ENCODE measurements at places on chromosomes 3 and 15.

DNA sequence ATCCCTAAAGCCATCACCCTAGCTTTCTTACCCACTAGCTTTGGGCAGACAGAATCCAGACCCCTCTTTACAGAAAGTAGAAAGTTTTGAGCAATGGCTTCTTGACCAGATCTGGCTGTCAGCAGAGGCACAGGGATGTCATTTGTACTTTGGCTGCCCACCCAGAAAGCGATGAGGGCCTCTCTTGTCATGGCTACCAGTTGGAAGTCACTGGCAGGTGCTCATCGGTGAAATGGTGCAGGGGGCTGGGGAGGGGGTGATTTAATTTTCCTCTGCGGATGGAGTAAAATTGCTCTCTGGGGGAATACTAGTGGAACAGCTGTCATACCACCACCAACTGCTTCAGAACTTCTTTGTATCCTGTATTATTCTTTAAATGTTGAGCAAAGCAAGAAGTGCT, 393.7 kb downstream of the LSAMP start:
- DNase-seq = no peak

DNA sequence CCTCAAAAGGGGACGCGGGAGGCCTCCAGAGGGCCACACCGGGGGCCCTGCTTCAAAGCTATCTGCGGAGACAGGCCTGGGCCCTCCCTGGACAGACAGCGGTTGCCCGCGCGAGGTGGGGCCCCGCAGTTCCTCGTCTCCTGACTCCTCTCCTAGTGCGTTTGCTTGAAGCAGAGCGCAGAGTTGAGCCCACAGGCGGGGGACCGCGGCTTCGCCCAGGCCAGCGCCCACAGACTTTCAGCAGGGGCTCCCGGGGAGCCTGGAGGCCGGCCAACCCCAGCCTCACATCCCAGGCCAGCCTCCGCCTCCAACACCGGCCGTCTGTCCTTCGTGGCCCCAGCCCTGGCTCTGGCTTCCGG, 540 bp upstream of the ADAMTS7 start:
- DNase-seq = no peak

- DNase-seq = no peak
Observed at GRCh38 chr3:101814835-101815234, 34.5 kb upstream of the NFKBIZ start.

GRCh38 chr3:16433701-16434151, 79.8 kb downstream of the RFTN1 start:
- DNase-seq = no peak

- no peak for DNase-seq
Observed at GRCh38 chr3:193868590-193868989, 267.4 kb upstream of the HES1 start.

DNA sequence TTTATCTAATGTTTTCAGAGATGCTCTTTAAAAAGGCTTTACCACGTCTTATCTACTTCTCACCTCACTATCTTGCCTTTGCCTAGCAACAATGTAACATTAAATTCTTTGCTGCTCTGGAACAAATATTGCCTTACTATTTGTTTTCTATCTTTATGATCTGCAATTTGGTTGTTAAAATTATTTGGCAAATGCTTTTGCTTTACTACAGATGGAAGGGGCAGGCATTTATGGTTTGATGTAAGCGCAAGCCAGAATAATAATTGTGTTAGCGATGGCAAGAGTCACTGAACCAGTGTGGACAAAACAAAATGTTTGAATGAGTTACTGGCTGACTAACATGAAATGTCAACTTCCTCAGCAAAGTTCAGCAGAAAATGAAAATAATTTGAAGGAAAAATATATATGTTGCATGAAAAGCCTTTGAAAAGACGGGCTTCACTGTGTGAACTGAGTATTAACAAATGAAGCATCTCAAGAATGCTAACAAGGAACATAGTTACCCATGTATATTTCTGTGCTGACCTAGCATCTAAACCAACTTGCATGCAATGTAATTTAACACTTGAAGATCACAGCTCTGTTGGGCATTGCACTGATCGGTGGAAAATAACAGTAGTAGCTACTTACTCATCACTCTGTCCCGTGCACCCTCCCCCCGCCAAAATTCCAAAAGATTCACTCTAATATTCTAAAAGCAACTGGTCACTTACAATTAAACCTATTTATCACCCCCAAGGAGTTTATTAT, 454.0 kb upstream of the ARHGEF26 start:
- DNase-seq = no peak

DNA sequence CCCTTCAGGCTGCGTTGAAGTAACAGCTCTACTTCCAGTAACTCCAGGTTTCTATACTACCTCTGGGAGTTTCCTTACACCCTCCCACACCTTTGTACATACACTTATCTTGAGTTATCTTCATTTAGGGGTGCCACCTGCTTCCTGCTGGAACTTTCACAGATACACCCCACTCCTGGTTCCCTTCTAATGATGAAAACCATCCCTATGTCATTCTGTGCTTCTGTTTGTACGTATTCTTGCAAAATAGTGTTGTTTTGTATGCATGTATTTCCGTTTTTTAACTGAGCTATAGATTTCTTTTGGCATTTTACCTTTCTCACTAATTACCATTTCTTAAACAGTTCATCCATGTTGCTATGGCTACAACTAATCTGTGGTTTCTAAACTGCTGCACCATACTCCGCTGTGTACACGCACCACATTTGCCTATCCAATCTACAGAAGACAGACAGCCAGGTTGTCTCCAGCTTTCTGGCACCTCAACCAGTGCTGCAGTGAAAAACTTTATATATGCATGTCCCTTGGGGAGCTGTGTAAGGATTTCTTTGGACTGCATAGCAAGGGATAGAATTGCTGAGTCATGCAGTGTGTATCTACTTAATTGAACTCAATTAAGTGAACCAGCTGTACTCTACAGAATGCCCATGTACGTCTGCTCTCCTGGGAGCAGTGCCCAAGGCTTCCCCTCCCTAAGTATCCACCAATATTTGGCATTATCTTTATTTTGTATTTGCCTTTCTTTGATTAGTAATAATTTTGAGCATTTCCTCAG, 61.4 kb upstream of the ST8SIA2 start:
- no peak for DNase-seq

GRCh38 chr3:157237886-157238285, 77.9 kb upstream of the CCNL1 start:
- no peak for DNase-seq

- DNase-seq = no peak
Observed at GRCh38 chr3:172181932-172182586, 142.7 kb downstream of the FNDC3B start.

DNA sequence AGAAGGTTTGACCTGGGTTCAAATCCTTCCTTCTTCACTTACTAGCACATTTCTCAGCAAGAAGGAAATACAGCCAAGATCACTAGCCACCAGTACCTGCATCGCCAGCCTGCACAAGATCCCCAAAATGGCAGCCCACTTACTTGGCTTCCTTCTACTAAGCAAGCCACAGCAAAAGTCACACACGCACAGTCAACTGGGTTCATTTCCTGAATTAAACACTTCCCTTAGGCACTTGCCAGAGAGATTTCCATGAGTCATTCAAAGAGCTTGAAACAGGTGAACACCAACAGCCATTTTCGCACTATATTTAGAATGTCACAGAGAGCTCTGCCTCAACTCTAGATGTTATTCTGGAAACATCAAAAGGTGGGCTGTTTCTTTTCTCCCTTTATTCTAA, 42.6 kb downstream of the MGLL start:
- no peak for DNase-seq

- no peak for DNase-seq
Observed at GRCh38 chr15:100186960-100187359, 154.8 kb downstream of the ADAMTS17 start.

DNA sequence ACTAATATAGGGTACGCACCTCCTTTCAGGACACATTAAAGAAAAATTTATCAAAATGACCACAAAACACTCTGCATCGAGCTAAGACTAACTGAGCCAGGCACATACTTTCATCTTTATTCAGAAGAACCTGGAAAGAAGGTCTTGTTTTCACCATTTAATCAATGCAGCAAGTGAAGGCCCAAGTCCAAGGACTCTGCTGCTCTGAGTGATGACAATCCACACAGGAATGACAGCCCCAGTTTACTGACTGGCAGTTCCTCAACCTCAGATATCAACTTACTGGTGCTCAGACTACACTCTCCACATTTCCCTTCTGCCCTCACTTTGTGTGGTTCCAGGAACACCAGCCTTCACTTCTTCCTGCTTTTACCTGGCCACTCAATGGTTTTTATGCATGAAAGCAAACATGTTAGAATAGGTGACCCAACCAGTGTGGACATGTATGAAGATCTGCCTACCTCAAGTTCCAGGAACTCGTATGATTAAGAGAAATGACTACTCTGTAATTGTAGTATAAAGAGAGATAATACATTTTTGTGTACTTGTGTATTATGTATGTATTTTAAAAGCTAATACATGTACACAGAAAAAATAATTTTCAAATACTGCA, 29.1 kb upstream of the RASA2 start:
- no peak for DNase-seq

- no peak for DNase-seq
Observed at GRCh38 chr3:123337226-123337625, 111.7 kb downstream of the ADCY5 start.

- no peak for DNase-seq
Observed at GRCh38 chr3:27385504-27385903, 16.3 kb upstream of the NEK10 start.

- DNase-seq = peak; percentile 20
Observed at GRCh38 chr3:152365766-152366593, 97.3 kb downstream of the MBNL1 start.

DNA sequence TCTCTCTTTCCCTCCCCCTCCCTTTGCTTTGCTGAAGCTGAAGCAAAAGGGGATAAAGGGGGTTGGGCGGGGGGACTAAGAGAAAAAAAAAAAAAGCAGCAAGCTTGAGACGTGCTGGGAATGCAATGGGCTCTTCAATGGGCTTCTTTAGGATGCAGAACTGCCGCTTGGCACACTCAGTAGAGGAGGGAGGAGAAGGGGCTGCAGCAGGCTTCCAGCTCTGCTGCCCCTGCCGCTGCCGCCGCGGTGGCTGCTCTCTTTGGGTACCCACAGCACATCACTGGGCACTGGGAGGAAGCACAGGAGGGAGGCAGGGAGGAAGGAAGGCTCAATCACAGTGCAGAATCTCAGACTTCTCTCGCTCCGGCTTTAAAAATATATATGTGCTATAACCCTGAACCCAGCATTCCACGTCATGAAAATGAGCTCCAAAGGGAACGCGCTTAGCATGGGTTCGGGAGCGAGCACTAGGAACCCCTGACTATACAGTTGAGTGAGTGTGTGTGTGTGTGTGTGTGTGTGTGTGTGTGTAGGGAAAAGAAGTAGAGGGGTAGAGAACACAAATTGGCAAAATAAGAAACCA, 3.5 kb downstream of the SLITRK3 start:
- peak; percentile 63 for DNase-seq

GRCh38 chr3:70108546-70108945, 109.0 kb downstream of the SAMMSON start:
- no peak for DNase-seq

- no peak for DNase-seq
Observed at GRCh38 chr3:147189016-147189415, 217.3 kb downstream of the ZIC4 start.

- no peak for DNase-seq
Observed at GRCh38 chr15:85464471-85464870, 84.1 kb downstream of the AKAP13 start.

DNA sequence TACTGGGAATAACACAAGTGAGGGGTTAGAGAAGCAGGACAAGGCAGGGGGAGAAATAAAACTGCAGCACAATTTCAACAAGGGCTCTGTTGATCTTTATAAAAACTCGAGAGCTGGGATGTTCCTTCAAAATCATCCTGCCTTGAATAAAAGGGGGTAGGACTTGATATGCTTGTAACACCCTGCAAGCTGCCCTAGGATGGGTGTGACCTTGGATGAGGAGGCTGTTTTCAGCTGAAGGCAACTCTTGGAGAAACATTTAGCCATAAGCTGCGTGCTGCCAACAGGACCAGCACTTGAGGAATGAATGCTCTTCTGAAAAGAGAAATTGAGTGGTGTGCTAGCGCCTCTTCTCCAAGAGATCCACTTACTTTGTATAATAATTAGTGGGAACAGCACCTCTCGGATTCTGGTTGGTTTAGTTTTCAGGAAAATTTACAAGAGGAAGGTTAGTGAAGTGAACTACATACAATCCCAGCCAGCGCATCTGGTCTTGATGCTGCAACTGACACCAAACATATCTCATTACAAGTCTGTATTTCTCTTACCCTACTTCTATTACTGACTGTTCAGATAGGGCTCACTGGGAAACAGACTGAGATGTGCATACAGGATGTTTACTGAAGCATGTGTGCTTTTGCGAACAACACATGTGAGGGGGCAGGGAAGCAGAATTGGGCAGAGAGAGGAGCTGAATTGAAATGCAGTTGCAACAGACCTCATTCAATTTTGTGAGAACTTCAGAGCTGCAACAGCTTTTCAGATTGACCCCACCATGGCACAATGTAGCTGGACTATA, 643.0 kb upstream of the GOLIM4 start:
- no peak for DNase-seq

GRCh38 chr3:124514683-124515082, 215.6 kb upstream of the UMPS start:
- no peak for DNase-seq

All from umbilical cord (tissue), 2 donors.